ENCODE measurements at places on chromosomes 3 and 15.

- DNase-seq: no peak
These were observed 90.8 kb downstream of the GABRG3 start for GRCh38 chr15:27061739-27062138.

- DNase-seq: no peak
These were observed 72.3 kb downstream of the SLC12A8 start for GRCh38 chr3:125140011-125140817.

- no peak for DNase-seq
These were observed 70.7 kb downstream of the SLCO3A1 start for GRCh38 chr15:91924183-91924582.

DNA sequence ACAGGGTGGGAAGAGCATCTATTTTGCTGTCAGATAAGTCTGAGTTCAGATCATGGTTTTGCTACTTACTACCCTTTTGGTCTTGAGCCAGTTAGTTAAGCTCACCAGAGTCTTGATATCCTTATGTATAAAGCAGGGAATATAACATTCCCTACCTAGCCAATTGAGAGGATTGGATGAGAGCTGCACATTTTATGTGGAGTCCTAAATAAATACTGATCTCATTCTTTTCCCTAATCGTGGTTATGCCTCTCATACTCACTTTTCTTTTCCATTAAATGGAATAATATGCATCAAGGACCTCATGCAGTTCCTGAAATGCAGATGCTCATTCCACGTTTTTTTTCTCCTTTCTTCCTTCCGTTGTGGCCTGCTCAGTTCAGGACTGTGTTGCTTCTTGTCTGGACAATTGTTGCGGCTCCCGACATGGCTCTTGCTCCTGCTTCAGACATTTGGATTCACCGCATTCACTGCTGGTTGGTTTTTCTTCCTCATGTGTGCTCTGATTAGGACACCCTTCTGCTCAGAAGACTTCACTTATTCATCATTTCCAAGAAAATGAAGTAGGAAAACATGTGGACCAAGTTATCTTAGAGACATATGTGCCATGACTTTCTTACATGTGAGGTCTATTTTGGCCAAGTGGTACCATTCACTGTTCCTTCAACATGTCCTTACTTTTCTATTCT lies 90.2 kb downstream of the NFKBIZ start:
- no peak for DNase-seq

GRCh38 chr3:184377882-184378445 lies at the start of gene THPO:
Gene THPO, minus strand, starts transcription at chr3:184378207. Its CDS starts 1,948 bp downstream, at chr3:184376259.
- no peak for DNase-seq

DNA sequence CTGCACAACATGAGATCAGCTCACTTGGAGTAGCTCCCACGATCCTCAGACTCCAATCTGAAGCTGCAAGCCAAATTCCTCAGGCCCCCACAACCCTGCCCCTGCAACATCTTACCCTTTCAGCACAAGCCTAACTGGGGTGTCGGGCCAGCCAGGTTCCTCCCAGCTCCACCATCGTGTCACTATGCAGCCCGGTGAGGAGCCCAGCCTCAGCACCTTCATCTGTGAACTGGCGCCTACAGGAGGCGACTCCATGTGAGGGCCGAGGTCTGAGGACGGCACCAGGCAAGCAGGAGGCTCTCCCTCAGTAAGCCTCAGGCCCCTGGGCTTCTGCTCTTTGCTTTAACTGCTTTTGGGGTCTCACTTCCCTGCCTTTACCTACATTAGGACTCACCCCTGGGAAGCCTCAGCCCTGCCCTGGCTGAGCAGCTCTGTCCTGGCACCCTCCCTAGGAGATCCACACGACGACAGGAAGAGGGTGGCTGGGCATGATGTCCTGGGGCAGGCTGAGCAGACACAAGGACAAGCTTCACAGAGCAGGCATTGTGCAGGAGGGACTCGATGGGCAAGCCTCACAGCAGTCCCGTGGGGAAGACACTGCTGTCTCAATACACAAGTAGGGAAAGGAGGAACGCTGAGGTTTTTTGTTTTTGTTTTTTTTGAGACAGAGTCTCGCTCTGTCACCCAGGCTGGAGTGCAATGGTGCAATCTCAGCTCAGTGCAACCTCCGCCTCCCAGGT lies 104.6 kb downstream of the ADAMTS17 start:
- DNase-seq: no peak

DNA sequence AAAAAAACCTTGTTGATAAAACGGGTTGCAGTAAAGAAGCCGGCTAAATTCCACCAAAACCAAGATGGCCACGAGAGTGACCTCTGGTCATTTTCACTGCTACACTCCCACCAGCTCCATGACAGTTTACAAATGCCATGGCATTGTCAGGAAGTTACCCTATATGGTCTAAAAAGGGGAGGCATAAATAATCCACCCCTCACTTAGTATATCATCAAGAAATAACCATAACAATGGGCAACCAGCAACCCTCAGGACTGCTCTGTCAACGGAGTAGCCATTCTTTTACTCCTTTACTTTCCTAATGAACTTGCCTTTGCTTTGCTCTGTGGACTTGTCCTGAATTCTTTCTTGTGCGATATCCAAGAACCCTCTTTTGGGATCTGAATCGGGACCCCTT lies 14.4 kb upstream of the CDC25A start:
- DNase-seq: no peak

- DNase-seq: no peak
These were observed 99.9 kb downstream of the CD47 start for GRCh38 chr3:107990926-107991325.

DNA sequence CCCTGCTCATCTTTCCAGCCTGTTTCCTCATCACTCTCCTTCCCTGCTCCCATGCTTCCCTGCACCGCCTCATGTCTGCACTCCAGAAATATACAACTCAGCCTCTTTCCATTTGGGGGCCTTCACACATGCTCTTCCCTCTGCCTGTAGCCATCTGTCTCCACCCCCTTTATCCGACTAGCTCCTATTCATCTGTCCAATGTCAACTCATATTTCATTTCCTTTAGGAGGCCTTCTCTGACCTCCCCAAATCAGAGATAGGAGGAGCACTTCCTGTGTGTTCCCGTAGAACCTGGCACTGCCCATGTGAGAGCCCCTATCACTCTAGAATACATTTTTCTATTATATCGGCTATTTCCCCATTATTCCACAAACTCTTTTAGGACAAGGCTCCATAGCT lies 10.6 kb downstream of the ATP8B4 start:
- DNase-seq: no peak
